ENCODE measurements at places on chromosomes 5 and 9.
A peak's percentile ranks its signal among the peaks of the same experiment; 100 is the strongest.

- DNase-seq, result no peak
Observed at GRCh38 chr9:127814619-127815511, 12.2 kb downstream of the FPGS start.

DNA sequence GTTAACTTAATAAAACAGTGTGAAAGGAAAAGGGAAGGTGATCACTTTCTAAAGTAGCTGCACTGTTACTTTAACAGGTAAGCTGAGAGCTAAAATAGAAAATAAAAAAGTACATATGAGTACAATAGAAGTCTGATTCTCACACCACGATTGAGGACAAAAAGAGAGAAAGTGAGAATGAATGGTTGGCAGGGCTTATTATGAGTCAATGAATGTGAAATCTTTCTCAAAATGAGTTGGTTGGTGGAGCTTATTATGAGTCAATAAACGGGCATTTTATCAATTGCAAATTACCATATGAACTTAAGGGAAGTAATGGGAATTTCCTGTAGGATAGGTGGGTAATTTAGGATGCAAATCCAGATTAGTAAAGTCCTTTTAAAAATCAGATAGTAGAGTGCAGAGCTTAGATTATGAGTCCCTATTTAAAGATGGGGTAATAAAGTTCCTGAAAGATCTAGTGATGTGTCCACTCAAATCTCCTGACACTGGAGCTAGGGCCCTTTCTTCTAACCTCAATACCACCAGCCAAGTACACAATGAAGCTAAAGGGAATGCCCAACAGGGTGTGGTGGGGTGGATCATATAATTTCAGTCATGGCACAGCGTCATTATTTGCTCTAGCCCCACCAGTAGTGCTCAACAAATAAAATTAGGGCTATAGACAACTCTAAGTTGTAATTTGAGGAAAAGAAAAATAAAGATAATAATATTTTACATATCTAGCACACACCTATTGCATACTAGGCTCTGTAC lies 21.1 kb upstream of the TLR4 start:
- DNase-seq, result peak; percentile 46

DNA sequence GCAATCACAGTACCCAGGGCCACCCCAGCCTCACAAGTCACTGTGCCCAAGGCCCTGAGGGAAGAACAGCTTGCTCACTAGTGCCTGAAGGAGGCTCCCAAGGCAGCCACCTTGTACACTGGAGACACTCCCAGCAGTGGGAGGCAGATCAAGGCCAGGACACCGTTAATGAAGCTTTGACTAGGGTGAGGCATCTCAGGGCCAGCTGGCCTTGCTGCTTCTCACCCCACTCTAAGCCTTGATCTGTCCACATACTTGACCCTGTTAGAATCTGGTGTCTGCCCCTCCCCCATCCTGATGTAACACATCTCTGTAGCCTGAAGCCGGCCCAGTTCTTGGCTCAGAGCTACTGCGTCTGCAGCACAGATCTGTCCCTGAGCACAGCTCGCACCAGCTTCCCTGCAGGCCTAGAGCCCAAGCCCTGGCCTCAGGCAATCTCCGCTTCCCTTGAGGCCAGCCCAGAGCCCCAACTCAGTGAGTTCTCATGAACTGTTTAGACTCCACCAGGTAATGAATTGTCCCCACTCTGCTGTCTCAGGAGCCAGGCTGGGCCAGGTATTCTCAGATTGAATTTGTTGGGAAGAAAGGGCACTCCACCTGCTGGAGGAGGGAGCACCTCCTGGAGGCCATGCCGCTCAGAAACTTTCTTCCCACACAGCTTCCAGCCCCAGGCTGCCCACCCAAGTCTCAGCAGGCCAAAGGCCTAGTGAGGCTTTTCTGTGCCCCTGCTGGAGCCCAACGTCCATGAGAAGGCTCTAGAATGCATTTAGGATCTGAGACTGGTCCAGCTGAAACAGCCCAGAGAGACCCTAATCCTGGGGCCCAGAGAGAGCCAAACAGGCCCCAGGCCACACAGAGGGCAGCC lies 13.4 kb upstream of the JADE2 start:
- peak; percentile 61 for DNase-seq

DNA sequence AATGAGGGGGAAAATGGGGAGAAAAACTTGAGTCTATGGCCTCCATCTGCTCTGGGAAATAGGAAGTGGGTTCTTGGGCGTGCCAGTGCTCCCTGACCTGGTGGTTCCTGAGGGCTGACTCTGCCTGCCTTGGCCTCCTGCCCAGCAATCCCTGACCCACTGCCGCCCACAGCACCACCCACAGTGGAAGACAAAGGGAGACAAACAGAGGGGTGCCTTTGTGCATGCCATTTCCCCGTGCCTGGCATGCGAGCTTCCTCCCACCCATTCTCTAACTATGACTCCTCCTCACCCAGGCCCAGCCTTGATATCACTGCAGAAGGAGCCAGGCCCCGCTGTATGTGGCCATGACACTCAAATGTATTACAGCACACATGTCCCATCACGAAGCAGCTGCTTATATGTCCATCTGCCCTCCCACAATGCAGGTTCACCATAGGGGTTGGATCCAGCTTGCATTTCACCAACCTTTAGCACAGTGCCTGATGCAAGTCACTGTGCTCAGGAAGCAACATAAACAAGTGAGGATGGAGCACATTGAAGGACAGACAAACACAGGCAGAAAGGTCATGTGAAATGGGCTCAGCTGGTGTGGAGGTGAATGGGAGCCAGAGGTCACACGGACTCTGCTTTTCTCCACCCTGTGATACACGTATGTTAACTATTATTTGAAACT lies 84.4 kb downstream of the ADRB2 start:
- peak; percentile 93 for DNase-seq

DNA sequence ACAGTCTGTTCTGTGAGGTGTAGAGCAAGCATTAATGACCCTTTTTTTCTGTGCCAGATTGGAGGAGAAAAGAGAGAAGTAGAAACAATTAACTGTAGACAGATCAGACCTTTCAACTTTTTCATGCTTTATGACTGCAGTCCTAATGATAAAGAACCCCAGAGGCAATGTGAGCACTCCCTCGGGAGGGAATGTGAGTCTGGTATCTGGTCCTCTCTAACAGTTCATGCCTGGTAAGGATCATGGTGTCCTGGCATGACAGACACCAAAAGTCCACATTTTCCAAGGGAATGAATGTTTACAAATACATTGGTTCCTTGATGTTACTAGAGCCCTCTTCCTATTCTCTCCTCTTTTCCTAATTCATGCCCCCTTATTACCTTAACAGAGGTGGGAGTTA lies 70.3 kb downstream of the MTAP start:
- DNase-seq, result peak; percentile 43

DNA sequence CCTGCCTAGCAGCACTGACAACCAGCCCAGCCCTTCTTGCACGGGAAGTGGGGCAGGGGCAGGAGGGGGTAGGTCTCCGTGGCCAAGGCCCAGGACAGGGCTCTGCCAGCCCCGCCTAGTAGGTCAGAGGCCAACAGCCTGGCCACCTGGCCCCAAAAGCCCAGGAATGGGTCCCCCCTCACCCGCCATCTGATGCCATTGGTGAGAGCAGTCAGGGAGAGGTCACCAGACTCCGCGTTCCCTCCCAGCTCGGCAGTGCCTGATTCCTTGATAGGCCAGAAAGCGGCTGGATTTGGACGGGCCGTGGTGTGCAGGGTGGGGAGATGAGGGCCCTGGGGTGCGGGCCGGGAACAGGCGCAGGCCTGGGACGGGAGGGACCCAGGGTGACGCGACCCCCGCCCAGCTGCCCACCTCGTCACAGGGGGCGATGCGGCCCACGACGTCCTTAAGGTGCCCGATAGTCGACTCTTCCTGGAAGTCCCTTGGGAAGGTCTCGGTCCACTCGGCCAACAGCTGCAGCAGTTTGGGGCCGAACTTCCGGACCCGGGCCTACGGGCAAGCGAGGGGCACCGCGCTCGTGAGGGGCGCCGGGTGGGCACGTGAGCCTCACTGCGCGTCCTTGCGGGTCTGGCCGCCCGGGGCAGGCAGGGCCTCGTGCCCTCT lies 64.5 kb upstream of the RNF130 start:
- no peak for DNase-seq

DNA sequence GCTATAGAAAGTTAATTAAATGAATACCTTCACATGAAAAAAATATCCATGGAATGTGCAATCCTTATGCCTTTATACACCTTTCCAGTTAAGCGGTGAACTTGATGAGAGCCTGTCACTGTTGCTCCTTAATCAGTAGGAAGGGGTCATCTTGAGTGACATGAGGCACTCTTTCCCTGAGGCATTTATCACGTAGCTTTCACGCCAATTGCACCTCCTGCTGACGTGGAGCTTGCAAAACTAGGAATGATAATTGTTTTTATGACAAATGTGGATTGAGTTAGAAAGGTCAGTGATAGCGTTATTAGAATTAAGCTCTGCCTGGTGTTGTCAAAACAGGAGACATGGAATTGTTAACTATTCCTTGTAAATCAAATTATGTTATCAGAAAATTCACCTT lies 79.7 kb downstream of the SLF1 start:
- DNase-seq, result no peak

GRCh38 chr5:114237766-114238165 lies 124.1 kb upstream of the KCNN2 start:
- DNase-seq, result peak; percentile 89

DNA sequence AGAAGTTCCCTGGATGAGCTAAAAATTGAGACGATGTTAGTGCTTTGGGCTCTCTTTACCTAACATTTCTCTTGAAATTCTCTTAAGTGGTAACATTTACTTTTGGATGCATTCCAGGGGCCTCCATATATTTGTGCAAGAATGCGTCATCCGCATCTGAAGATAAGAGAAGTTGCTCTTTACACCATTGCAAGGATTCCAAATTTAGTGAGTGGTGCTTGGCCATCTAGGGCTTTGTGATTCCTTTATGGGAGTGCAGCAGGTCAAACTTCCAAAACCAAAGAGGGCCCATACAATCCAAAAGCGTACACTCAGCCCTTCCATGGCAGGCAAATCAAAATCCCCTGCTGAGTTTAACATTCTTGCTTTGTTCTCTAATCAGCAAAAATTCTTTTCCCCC lies 102.0 kb upstream of the DMAC1 start:
- DNase-seq, result no peak

GRCh38 chr5:158162479-158163034 lies 303.6 kb upstream of the CLINT1 start:
- no peak for DNase-seq

- DNase-seq, result no peak
Observed at GRCh38 chr9:89008744-89009545, 17.7 kb downstream of the S1PR3 start.

DNA sequence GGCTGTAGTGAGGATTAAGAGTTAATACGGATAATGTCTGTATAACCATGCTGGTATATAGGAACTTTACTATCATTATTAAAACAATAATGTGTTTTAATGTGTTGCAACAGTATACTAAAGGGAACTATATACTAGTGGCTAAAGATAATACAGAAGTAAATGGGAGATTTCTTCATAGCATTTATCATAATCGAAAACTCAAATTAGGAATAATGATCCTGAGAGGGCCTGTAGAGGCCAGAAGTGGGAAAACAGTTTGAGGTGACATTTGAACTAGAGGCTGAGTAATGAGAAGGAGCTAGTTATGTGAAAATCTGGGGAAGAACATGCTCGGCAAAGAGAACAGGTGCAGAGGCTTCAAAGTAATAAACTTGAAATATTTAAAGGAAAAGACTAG lies 2.9 kb downstream of the TCERG1 start:
- no peak for DNase-seq

DNA sequence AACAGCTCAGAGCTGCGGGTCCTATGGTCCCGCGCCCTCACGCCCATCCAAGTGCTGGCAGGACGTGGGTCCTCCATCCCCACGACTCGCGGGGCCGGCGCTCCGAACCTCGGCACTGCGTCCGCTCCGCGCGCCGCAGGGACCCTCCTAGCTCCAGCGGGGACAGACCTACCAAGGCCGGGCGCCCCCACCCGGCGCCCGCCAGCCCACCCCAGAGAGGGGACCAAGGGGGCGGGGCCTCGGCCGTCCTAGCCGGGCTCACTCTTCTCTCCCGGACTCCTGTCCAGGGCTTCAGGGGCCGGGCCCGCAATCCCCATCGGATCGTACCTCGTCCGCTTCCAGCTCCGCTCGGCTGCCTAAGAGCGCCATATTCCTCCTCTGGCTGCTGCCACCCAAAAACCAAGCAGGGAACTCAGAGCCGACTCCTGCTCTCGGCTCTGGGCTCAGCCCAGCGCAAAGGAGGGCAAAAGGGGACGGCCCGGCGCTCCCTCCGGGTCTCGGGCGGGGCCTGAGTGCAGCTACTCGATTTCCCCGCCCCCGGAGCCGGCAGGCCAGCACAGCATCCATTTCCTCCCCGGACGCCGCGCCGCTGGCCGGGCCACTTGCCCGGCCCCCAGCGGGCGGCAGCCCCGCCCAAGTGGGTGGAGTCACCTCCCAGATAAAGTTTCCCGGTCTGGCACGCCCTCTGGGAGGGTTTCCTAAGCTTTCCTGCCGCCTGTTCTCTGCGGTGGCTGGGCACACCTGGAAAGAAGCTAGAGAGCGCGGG lies at the start of gene TTC39B:
Gene TTC39B, minus strand, starts transcription at position 460 of the 766 bp plus-strand sequence. Its CDS starts 91 bp downstream, at position 369.
- DNase-seq, result peak; percentile 93

- no peak for DNase-seq
Observed at GRCh38 chr9:93043122-93043521, 15.4 kb upstream of the SUSD3 start.

DNA sequence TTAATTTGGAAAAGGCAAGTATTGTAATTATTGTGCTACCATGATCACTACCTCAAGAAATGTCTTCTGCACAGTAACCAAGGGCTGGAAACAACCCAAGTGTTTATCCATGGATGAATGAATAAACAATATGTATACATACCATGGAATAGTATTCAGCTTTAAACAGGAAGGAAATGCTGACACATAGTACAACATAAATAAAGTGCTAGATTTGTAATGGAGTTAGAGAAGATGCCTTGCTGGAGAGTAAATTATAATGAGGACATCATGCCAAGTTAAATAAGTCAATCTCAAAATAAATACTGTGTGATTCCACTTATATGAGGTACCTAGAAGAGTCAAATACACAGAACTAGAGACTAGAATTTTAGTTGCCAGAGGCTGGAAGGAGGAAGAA lies 160.0 kb downstream of the CCDC192 start:
- peak; percentile 51 for DNase-seq

DNA sequence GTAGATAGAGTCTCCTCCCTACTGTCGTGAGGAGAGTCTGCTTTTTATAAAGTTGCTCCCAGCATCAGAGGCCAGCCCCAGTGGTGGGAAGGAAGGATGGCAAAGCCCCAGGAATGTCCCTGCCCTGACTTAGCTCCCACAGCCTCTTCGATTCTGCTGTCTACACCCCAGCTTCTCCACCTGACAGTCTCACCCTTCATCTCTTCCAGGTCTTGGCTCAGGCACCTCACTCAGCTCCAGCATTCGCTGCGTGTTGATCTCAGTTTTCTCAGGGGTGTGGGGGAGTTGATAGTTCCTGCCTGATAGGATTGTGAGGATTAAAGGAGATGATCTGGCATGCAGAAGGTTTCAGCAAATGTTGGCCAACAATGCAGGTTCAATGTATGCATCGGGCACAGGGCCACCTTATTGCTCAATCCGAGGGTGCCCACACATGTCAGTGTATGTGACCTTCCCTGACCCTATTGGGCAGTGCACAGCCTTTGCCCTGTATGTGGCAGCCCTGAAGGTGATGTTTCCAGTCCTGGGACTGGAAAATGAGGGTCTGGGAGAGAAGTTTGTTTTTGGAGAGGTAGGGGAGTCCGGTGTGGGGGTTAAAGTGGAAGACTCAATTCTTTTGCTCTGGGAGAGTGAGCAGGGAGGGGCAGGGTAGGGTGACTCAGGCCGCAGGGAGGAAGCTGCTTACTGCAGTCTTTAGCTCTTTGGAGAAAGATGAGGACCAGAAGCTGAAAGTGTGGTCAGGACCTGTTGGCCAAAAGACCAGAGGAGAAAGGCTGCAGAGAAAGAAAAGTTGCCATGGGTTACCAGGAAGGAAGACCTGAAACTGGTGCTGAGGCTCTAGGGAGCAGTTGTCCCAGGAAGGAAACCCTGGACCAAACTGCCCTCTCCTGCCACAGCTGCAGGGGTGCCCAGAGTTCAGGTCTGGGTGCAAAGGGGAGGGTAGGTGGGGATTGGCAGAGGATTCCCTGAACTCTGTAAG lies 153.2 kb downstream of the MACROH2A1 start:
- DNase-seq, result peak; percentile 84

All from M059J (cell line).